ENCODE measurements at places on chromosomes 16 and 17.

GRCh38 chr17:29778956-29779811 lies 150.8 kb downstream of the SSH2 start:
- peak; percentile 65 for DNase-seq

- no peak for DNase-seq
These were observed 997 bp upstream of the CDH11 start for GRCh38 chr16:65122724-65123395.

DNA sequence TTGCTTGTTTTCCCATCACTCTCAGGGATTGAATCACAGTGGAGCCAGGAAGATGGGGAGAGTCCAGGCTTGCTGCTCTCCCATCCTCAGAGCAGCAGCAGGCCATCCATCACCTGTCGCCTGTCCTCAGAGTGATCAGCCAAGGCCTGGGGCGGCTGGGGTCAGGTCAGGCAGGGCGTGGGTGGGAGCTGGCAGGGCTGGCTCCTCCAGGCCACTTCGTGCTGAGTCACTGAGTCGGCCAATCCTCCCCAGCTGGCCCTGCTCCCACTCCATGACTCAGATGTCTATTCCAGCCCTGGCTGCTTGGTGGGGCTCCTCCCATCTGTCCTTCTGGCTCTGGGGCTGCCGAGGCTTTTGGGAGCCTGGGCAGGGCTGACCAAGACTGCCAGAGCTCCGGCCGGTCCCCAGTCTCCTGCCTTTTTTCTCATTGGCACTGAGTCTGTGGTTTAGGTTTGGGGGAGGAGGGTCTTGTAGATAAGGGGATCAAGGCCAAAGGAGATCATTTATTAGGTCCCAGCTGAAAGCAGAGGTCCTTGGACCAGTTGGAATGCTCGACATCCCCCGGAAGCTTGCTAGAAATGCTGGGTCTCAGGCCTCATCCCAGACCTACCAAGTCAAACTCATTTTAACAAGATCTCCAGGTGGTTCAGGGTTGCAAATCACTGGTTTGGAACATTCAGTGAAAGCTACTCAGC lies 72.7 kb downstream of the ABCC1 start:
- DNase-seq = peak; percentile 16

DNA sequence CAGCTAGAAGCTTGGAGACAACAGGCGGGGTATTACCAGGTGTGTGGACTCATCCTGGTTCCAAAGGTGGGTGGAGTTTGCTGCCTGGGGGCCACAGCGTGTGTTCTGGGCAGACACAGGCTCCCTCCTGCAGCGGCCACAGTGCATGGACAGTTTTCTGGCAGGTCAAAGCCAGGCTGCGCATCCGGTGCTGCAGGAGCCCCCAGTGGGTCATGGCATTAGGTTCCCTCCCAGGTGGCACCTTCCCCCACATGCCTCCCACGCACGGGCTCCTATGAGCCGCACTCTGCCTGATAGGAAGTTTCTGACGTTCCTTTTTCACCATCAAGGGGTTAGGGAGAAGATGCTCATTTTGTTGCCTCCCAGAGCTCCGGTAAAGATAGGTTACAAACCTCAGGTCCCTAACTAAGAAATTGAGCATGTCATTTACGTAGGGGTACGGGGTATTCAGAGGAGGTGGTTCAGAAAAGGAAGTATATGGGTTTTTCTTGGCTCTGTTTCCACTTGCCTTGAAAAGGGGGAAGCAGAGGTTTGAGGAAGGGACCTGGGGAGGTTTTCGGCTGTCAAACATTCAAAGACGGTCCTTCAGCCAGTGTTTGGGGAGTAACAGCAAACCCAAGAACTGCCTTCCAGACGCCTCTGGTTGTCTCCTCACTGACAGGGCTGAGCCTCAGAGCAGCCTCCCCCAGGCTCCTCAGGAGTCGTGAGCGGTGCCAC lies 32.7 kb upstream of the NAT9 start:
- DNase-seq = peak; percentile 52

DNA sequence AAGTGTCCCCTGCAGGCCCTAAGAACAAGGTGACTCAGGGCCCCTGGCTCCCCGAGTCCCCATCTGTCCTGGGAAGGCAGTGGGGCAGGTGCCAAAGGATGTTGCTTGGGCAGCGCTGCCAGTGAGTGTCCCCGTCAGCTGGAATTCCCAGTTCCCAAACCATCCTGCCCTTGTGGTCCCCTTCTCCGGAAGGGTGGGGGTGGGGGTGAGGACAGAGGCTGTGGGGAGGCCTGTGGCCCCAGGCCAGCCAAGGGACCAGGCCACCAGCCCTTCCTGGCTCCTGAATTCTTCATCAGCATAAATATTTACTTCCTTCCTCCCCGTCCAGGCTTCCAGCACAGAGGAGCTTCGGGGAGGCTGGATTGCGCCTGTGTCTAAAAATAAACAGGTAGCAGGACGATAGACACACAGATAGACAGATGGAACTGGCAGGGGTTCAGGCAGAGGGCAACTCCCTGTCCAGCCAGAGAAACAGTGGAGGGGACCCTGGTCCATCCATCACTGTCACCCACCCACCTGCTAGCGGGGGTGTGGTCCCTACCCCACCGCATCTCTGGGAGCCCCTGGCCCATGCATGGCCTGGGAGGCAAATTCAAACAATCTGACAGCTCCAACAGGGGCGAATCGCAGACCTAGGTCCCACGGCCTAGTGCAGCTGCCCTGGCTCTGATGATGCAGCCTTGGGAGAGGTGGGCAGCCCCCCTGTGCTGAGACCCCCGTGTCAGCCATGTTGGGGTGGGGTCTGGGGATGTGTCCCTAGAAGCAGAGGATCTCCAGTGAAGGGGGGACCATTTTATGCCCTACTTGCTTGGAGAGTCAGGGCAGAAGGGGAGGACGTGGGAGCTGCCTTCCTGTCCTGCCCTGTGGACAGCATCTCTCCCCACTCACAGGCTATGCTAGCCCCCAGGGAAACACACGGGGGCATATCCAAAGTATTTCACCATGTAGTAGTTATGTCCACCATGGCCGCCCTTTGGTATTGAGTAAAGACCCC lies 13.2 kb downstream of the GLIS2 start:
- no peak for DNase-seq

DNA sequence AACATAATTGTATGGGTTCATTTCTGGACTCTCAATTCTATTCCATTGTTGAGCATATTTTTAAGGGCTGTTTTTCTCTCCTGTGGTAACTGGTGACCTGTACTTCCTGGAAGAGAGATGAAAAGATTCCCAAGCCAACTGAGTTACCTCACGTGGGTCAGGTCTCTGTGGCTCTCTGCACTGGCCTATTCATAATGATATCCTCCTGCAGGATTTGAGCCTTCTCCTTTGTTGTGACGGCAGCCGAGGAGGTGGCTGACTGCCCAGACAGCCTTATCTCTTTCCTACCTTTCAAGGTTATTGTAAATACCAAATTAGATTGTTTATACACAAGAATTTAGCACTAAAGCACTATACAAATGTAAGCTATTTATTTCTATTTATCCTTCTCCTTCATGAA lies 2.7 kb upstream of the ACE start:
- no peak for DNase-seq

DNA sequence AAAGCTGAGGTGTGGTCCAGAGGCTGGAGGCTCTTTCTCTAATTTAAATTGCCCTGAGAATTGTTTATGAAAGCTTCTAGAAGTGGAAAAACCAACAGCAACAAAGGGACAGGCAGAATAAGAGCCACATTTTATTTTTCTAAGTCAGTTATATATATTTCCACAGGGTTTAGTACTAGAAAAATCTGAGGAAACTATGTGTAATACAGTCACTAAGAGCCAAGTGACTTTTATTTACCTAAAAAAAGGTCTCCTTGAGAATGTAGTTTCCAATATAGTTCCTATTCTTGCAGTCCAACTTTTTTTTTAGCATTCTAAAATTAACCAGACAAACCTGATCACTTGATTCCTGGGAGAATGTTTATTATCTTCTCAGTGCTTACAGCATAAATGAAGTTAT lies 296.6 kb upstream of the MYOCD start:
- no peak for DNase-seq

DNA sequence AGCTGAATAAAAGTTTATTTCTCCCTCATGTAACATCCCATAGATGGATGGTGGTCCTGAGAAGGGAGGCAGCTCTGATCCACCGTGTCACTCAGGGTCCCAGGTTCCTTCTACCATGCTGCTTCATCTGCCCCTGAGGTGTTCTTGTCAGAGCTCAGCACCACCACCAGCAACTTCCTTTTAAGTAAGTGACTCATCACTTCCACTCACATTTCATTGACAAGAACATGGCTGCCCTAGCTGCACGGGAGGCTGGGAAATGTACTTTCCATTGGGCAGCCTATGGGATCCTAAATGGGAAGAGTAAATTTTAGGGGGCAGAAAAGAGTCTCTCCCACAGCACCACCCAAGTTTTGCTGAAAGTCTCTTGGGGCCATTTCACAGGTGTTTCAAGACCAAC lies 134.7 kb downstream of the USP31 start:
- no peak for DNase-seq

GRCh38 chr16:62548095-62548494 lies 511.9 kb upstream of the CDH8 start:
- no peak for DNase-seq

DNA sequence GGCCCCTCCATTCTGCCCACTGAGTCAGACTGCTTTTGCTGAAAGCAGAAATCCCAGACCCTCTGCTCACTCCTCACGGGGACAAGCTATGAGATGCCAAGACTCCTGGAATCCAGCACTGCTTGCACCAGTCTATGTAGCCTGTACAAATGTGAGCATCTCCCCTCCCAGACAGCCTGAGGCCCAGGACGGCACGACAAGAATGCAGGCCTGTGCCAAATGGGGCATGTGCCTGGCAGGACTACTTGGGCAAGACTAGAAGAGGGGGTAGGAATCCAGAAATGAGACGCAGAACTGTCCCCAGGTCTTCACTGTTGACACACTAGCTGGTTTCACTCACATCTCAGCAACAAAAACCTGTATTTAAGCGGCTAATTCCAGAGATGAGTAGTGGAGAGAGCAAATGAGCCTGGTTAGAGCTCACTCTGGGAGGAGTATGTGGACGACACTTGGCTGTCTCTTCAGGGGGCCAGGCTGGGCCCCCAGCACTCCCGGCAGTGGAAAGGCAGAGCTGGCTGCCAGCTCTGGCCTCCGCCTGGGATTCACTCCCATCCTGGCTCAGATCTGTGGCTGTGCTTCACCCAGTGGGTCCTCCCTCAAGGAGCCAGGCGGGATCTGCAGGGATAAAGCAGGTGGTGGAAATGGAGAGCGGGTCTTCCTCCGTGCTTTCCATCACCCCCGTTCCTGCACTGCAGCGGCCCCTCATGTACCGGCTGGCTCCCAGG lies 2.9 kb upstream of the MYO1C start:
- DNase-seq = no peak

DNA sequence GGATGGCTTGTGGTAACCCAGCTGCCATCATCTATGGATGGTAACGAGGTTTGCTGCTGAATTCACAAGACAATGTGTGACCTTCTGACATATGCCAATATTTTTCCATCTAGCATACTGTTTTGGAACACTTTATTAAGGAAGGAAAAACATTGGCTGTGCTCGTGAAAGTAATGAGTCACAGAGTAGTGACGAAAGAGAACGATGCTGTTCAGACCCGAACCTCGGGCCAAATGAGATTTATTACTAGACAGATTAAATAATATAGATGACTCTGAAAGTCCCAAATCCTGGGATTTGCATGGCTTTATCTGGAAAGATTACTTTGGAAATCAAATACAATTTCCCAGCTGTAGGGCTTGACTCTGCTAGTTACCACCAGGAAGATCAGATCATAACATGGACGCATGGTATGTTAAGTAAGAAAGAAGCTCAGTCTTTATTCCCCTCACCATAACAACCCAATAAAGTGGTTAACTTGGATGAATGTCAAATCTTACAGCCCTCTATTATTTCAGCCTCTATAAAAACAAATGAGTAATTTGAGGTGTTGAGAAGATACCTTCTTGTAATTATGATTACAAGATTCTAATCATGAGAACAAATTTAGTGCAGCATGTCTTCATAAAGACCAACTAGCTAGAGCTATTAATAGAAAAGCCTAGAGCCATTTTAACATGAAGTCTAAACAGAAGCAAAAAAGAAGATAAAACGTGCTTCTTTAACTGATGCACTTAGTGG lies 32.6 kb downstream of the ERN1 start:
- no peak for DNase-seq

GRCh38 chr16:11361701-11362451 lies 16.6 kb downstream of the RMI2 start:
- peak; percentile 51 for DNase-seq

DNA sequence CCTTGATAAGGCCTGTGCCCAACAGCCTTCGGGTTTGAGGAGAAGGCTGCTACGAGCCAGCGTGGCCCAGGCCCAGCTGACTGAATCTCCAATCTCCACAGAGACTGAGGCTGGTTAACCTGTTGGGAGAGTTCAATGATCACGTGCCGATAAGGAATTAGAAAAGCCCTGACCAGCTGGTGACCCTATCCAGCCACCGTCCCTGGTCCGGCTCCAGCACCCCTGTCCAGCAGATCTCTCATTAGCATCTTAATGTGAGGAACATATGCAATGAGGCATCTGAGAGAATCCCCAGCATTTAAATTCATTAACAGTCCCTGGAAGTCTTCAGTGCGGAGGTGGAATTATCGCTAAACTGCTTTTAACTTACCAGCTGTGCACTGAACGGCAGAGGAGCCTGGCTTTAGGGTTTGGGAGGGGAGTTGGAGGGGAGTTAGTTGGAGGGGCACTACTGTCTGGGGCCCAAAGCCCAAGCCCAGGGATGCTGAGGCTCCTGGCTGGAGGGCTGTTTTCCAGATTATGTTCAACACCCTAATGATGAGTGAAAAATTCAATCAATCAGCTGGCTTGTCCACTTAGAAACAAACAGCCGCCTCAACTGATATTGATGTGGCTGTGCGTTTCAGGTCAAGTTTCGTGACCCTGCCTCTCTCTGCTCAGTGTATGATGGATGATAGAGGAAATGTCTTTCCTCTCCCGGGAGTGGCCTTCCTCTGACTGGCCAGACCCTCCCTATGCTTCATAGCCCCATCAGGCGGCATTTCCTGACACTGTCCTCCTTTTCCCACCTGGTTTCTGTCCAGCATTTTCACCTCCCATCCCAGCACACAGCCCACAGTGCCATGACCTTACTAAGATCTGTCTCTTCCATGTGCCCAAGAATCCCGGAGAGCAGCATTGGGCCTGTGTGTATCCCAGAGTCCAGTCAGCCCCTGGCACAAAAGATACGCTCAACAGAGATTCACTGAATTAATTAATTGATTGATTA lies 184.5 kb downstream of the CCT6B start:
- no peak for DNase-seq

All from CD14-positive monocyte (primary cell).